Osteocyte (in vitro differentiated cells): ENCODE measurements at places on chromosomes 11 and 22. TPM values are rescaled to one million over a fixed set of nuclear protein-coding genes. Genes with fewer than 3 reads are reported as not detected.
A peak's percentile ranks its signal among the peaks of the same experiment; 100 is the strongest.

The OR2D2 gene
- 0.34 TPM in 1 of 2 replicates, not detected in the other for total RNA-seq

The MS4A1 gene
- total RNA-seq = not detected in 2 replicates

The KAT5 gene
- total RNA-seq = 60.4 and 66.5 TPM in 2 replicates

The SMIM35 gene
- not detected in 2 replicates for total RNA-seq

The SCN4B gene
- total RNA-seq = 0.08 TPM in 1 of 2 replicates, not detected in the other

The NFAM1 gene
- not detected in 2 replicates for total RNA-seq

The STARD10 gene
- 27.7 and 35.3 TPM in 2 replicates for total RNA-seq

The FIBIN gene
- total RNA-seq = 45.4 and 47.9 TPM in 2 replicates

The C22orf31 gene
- not detected in 2 replicates for total RNA-seq

GRCh38 chr11:95254716-95255115 is 23.7 kb upstream of the SESN3 start:
- peaks cover 19% of the 10 kb centered on the region for H3K27me3 ChIP-seq
- no peak overlapping the region for H3K4me3 ChIP-seq
- H3K36me3 ChIP-seq = no peaks in the 10 kb centered on the region
- H3K4me1 ChIP-seq = peaks cover 15% of the 10 kb centered on the region
- no peak overlapping the region for H3K27ac ChIP-seq

DNA sequence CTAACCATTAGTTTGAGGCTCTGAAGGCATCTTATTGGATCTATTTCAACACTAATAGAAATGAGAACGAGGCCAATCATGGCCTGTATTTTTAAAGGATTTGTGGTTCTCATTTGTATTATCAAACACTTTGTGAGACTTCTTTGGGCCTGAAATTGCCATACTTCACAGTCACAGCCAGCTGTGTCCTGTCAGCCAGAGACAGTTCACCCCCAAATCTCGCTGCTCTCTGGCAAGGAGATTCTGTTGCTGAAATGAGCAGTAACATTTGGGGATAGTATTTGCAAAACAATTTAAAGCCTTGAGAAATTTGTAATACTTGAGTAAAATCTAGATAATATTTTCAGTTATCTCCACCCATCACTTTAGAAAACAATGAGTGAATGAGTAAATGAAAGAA is 26.9 kb upstream of the TENM4 start:
- no peaks in the 10 kb centered on the region for H3K36me3 ChIP-seq
- no peak overlapping the region for H3K27ac ChIP-seq
- no peak for DNase-seq
- H3K4me3 ChIP-seq = no peak overlapping the region
- H3K4me1 ChIP-seq = no peaks in the 10 kb centered on the region

- peaks cover 23% of the 10 kb centered on the region for H3K4me1 ChIP-seq
- no peaks in the 10 kb centered on the region for H3K36me3 ChIP-seq
- H3K27me3 ChIP-seq = no peaks in the 10 kb centered on the region
- no peak overlapping the region for H3K4me3 ChIP-seq
- DNase-seq = no peak
- H3K27ac ChIP-seq = no peak overlapping the region
Measured at GRCh38 chr11:33449798-33450197, 192.6 kb downstream of the HIPK3 start.

GRCh38 chr11:112460141-112460540 is 199.5 kb upstream of the PLET1 start:
- no peaks in the 10 kb centered on the region for H3K4me1 ChIP-seq
- no peak for DNase-seq
- peaks cover 20% of the 10 kb centered on the region for H3K27me3 ChIP-seq
- no peak overlapping the region for H3K27ac ChIP-seq

DNA sequence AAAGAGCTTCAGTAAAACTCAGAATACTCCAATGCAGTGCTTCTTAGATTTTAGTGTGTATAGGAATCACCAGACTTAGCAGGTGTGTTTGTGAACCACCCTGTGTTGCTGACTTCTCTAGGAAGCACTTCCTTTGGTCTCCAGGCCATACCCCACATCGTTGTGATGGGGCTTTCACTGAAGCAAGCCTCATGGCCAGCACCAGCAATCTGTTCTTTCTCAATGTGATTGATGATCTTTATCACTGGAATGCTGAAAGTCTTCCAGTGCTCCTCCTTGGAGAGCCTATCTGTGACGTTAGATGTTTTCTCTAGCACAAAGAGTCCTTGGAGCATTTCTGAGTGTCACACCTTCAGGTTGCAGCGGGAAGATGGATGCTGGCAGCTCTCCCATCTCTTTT is 280.5 kb downstream of the DDX10 start:
- no peaks in the 10 kb centered on the region for H3K4me1 ChIP-seq
- peaks cover 41% of the 10 kb centered on the region for H3K36me3 ChIP-seq
- H3K4me3 ChIP-seq = no peak overlapping the region
- H3K27me3 ChIP-seq = no peaks in the 10 kb centered on the region
- no peak for DNase-seq

DNA sequence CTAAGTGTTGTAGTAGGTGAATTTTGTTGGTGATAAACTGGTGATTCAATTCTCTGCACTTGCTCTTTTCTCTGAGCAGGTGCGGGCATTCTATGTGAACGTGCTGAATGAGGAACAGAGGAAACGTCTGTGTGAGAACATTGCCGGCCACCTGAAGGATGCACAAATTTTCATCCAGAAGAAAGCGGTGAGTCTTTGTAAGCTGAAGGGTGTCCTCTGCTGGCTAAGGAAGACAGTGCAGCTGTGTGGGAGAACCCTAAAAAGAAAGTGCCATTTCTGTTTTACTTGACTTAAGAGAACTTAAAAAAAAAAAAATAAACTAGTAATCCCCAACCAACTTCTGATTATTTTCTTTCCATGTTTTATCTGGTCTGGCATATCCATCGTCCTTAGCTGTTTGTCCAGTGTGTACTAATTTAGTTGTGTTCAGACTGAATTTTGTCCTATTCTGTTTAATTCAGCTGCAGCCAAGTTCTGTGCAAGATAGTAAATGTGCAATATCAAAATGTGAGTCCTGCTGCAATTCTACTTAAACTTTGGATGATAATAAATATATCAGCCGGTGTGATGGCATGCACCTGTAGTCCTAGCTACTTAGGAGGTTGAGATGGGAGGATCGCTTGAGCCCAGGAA is 29.6 kb downstream of the CAT start:
- H3K4me1 ChIP-seq = no peaks in the 10 kb centered on the region
- H3K27me3 ChIP-seq = peaks cover 4% of the 10 kb centered on the region
- peaks cover 62% of the 10 kb centered on the region for H3K36me3 ChIP-seq
- H3K4me3 ChIP-seq = no peak overlapping the region
- DNase-seq = no peak

GRCh38 chr11:42770444-42771065 is 541.2 kb upstream of the API5 start:
- no peaks in the 10 kb centered on the region for H3K4me1 ChIP-seq
- peaks cover 2% of the 10 kb centered on the region for H3K27me3 ChIP-seq

- peaks cover 39% of the 10 kb centered on the region for H3K36me3 ChIP-seq
- peaks cover 8% of the 10 kb centered on the region for H3K4me1 ChIP-seq
Measured at GRCh38 chr11:46322759-46323158, 24.5 kb upstream of the DGKZ start.

DNA sequence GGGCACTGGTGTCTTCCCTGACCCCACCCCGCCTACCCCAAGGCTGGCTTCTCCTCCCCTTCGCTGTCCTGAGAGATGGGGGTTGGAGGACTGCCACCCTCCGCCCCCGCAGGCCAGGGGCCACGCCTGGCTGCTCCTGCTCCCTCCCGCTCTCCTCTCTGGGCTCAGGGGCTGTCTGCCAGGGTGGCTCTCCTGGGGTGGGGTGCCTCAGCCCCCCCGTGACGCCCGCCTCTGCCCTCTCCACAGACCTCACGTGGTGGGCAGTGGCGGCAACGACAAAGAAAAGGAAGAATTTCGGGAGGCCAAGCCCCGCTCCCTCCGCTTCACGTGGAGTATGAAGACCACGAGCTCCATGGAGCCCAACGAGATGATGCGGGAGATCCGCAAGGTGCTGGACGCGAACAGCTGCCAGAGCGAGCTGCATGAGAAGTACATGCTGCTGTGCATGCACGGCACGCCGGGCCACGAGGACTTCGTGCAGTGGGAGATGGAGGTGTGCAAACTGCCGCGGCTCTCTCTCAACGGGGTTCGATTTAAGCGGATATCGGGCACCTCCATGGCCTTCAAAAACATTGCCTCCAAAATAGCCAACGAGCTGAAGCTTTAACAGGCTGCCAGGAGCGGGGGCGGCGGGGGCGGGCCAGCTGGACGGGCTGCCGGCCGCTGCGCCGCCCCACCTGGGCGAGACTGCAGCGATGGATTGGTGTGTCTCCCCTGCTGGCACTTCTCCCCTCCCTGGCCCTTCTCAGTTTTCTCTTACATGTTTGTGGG is 8.1 kb downstream of the RCOR2 start:
- H3K27me3 ChIP-seq = no peaks in the 10 kb centered on the region
- no peak for DNase-seq
- H3K36me3 ChIP-seq = peaks cover 13% of the 10 kb centered on the region
- H3K27ac ChIP-seq = no peak overlapping the region
- peaks cover 11% of the 10 kb centered on the region for H3K4me1 ChIP-seq

DNA sequence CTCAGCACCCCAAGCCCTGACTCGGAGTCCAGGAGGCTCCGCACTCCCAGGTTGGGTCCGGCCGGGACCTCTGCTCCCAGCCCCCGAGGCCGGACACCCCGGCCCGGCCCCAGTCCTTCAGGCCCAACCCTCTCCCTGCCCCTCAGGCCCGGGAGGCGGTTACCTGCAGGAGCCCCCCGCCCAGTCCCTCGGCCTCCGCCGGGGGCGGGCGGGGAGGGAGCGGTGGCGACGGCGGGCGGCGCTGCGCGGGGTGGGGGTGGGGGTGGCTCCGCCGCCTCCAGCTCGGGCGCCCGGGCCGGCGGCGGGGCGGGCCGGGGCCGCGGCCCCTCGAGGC is 310 bp downstream of the TCF20 start:
- H3K4me1 ChIP-seq = peaks cover 17% of the 10 kb centered on the region
- no peak overlapping the region for H3K27ac ChIP-seq
- no peak for DNase-seq
- H3K4me3 ChIP-seq = peak overlapping the region; percentile 92
- H3K27me3 ChIP-seq = no peaks in the 10 kb centered on the region
- H3K36me3 ChIP-seq = no peaks in the 10 kb centered on the region

- H3K4me1 ChIP-seq = peaks cover 1% of the 10 kb centered on the region
- no peak for DNase-seq
- H3K4me3 ChIP-seq = no peak overlapping the region
- H3K27ac ChIP-seq = no peak overlapping the region
Measured at GRCh38 chr11:119262668-119263351, 54.1 kb downstream of the MCAM start.

GRCh38 chr22:40453671-40454070 is 83.3 kb downstream of the SGSM3 start:
- no peak for DNase-seq
- no peaks in the 10 kb centered on the region for H3K27me3 ChIP-seq
- H3K36me3 ChIP-seq = peaks cover 3% of the 10 kb centered on the region

DNA sequence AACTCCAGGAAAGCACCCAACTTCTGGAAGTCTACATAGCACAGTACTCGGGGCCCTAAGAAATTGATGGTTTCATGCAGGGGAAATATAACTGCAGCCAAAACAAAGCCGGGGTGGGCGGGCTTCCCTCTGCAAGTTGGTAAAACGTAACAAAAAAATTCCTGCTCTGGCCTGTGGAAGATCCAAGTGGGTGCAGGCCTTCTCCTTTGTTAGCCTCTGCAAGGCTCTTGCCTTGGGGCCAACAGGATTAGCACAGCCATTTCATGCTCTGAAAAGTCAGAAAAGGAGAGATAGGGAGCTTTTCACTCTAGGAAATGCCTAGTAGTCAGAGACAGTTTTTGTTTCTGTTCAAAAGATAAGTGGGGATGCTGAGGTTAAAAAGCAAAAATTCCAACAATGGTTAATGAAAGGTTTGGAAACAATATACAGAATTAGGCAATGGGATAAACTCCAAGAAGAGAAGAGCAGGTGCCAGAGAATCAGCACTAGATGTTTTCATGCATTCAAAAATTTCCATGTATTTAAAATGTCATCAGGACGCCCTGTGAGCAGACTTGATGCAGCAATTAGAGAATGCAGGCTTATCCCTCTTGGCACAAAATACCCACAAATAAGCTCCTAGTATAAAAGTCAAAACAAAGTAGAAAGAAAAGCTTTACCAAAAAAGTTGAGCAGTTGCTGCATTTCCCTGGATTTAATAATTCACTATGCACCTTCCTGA is 72.3 kb upstream of the CHRM4 start:
- H3K27me3 ChIP-seq = no peaks in the 10 kb centered on the region
- H3K27ac ChIP-seq = no peak overlapping the region
- peaks cover 4% of the 10 kb centered on the region for H3K4me1 ChIP-seq
- H3K36me3 ChIP-seq = peaks cover 2% of the 10 kb centered on the region

GRCh38 chr11:58428021-58428420 is at the start of gene OR5B2:
OR5B2 (minus strand) TSS chr11:58428121; CDS start chr11:58423261, 4,860 bp downstream.
- no peaks in the 10 kb centered on the region for H3K36me3 ChIP-seq
- H3K4me1 ChIP-seq = no peaks in the 10 kb centered on the region
- DNase-seq = no peak
- H3K27me3 ChIP-seq = peaks cover 25% of the 10 kb centered on the region
- H3K4me3 ChIP-seq = no peak within 1 kb of the TSS
- H3K27ac ChIP-seq = no peak within 1 kb of the TSS
